ENCODE measurements at places on chromosomes 6 and 20. TPM values are rescaled to one million over a fixed set of nuclear protein-coding genes. Genes with fewer than 3 reads are reported as not detected.

Gene RAB32
- total RNA-seq = 68.0 TPM

- no peak for DNase-seq
- H3K4me1 ChIP-seq = no peaks in the 10 kb centered on the region
- H3K27ac ChIP-seq = no peak overlapping the region
- no peaks in the 10 kb centered on the region for H3K36me3 ChIP-seq
- H3K4me3 ChIP-seq = no peak overlapping the region
Measured at GRCh38 chr6:148500402-148500801, 157.8 kb downstream of the SASH1 start.

DNA sequence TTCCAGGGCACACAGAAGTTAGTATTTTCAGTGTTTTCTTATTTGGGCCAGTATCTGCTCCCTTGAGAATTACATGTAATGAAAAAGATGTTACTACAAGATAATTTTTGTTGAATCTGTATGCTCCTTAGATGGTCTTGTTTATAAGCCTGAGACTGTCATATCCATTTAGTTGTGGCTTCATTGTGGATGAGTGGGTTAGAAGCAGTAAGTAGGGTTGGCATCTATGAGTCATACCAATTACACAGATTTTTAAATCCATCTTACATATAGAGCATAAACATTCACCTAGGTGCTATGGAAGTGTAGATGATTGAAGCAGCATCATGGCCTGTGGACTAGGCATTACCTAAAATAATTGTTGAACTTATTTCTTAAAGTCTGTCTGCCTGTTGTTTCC, 13.5 kb upstream of the BAG2 start:
- no peak overlapping the region for H3K27ac ChIP-seq
- no peak for DNase-seq

Gene WFDC10B
- not detected for total RNA-seq

Gene SAMD3
- total RNA-seq = 1.7 TPM

DNA sequence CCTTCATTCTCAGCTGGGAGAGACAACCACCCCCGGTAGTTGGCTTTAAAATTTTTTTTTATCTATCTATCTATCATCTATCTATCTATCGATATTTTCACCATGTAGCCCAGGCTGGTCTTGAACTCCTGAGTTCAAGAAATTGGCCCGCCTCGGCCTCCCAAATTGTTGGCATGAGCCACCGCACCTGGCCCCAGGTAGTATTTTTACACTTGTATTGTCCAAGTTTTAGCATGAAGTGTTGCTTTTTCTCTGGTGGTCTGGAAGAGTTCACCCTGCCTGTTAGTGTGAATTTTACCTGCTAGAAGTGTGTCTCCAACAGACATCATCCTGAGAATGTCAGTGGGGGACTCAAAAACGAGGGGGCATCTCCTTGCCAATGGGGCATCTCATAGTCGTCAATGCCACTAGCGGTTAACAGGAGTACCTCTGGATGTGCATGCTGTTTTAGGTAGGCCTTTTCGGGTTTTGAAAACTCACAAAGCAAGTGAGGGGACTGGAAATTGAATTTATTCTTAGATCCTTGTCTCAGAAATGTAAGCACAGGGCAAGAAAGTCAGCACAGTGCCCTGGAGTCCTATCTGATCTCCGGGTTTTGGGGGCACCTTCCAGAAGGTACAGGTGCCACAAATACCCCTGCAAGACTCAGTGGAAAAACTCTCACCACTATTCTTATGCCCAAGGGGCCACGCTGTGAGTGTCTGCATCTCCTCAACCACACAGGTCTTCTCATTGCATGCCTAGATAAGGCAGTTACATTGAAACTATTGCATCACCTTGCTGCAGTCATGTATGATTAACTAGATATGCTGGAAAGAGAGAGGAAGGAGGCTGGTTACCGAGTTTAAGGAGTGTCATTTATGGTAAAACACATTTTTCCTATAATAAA, 37.1 kb downstream of the TNFAIP3 start:
- no peaks in the 10 kb centered on the region for H3K4me1 ChIP-seq
- H3K27me3 ChIP-seq = no peaks in the 10 kb centered on the region
- no peaks in the 10 kb centered on the region for H3K36me3 ChIP-seq

GRCh38 chr6:170102582-170103481, 188.0 kb downstream of the DLL1 start:
- no peak overlapping the region for H3K4me3 ChIP-seq
- H3K27ac ChIP-seq = no peak overlapping the region
- no peaks in the 10 kb centered on the region for H3K27me3 ChIP-seq
- H3K36me3 ChIP-seq = no peaks in the 10 kb centered on the region
- no peaks in the 10 kb centered on the region for H3K4me1 ChIP-seq

Gene HDGFL1
- total RNA-seq = not detected

DNA sequence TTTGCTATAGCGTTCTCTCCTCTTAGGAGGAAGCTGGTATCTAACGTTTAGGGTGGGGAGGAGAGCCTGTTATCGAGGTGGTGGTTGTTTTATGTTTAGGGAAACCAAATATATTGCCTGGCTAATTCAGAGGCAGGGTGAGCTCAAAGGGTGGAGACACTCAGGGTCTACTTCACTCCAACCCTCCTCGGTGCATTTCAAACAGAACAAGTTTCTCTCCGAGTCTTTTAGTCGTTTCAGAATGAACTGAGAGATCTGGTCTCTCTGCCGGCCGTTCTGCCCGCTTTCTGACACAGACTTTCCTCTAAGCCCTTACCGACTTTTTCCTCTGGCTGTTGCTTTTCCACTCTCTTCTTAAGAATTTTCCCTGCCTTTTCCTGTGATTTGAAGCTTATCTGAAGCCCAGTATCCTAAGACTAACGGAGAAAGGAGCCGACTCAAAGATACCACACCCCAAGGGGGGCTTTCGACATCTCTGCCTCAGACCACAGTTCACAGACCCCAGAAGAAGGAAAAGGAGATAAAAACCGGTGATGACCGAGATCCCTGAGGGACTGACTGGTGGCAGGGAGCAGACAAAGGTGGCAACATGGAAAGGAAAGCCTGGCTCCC, 865 bp downstream of the STK38 start:
- peak overlapping the region; percentile 95 for H3K27ac ChIP-seq
- no peaks in the 10 kb centered on the region for H3K4me1 ChIP-seq
- peak overlapping the region; percentile 80 for H3K4me3 ChIP-seq
- H3K36me3 ChIP-seq = no peaks in the 10 kb centered on the region
- peak; percentile 34 for DNase-seq

Gene BPIFA1
- total RNA-seq = not detected

DNA sequence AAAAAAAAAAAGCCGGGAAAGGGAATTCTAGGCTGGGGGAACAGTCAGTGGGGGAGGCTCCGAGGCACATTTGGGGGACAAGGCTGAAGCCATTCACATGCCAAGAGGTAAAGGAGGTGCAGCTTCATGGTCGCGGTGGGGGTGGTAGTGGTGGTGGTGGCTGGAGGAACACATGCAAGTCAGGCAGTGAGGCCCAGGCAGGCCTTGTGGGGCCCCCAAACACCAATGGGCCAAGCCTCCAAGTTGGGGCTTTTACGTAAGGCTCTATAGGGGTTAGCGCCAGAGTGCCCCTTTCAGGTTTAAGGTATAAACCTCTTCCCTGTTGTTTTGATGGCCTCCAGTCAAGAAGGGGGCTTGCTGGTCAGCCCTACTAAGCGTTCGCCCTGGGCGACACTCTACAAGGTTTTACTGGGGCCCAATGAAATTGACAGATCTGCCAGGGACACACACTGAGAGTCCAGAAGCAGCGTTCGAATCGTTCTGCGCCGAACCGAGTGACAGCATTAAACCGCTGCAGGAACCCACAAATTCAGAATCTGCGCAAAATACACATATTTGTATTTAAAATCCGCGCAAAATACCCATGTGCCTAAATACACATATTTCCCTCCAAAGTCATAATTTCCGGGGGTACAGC, 818 bp upstream of the AP5S1 start:
- H3K4me3 ChIP-seq = peak overlapping the region; percentile 53
- peak overlapping the region; percentile 91 for H3K27ac ChIP-seq
- H3K36me3 ChIP-seq = peaks cover 9% of the 10 kb centered on the region
- DNase-seq = no peak

- no peaks in the 10 kb centered on the region for H3K36me3 ChIP-seq
- DNase-seq = no peak
- H3K4me3 ChIP-seq = no peak overlapping the region
- H3K27ac ChIP-seq = no peak overlapping the region
Measured at GRCh38 chr6:38909015-38909730, 139.4 kb upstream of the GLP1R start.

GRCh38 chr6:110575925-110576463, 99.6 kb upstream of the SLC22A16 start:
- H3K4me3 ChIP-seq = no peak overlapping the region
- no peak overlapping the region for H3K27ac ChIP-seq
- no peaks in the 10 kb centered on the region for H3K4me1 ChIP-seq
- no peak for DNase-seq

- no peak overlapping the region for H3K27ac ChIP-seq
- no peaks in the 10 kb centered on the region for H3K36me3 ChIP-seq
- H3K4me3 ChIP-seq = no peak overlapping the region
- H3K27me3 ChIP-seq = no peaks in the 10 kb centered on the region
- no peaks in the 10 kb centered on the region for H3K4me1 ChIP-seq
Measured at GRCh38 chr6:159257846-159258245, 88.6 kb downstream of the FNDC1 start.

Gene TREML2
- not detected for total RNA-seq

GRCh38 chr6:56999049-56999448, 44.1 kb downstream of the BEND6 start:
- H3K4me1 ChIP-seq = no peaks in the 10 kb centered on the region
- DNase-seq = no peak
- no peaks in the 10 kb centered on the region for H3K36me3 ChIP-seq
- no peaks in the 10 kb centered on the region for H3K27me3 ChIP-seq

Gene TSPO2
- total RNA-seq = not detected

Gene TRMT6
- total RNA-seq = 10.9 TPM

- no peaks in the 10 kb centered on the region for H3K4me1 ChIP-seq
- H3K36me3 ChIP-seq = no peaks in the 10 kb centered on the region
- DNase-seq = no peak
- H3K4me3 ChIP-seq = no peak overlapping the region
- no peak overlapping the region for H3K27ac ChIP-seq
- no peaks in the 10 kb centered on the region for H3K27me3 ChIP-seq
Measured at GRCh38 chr6:80165143-80165542, 58.7 kb downstream of the BCKDHB start.

DNA sequence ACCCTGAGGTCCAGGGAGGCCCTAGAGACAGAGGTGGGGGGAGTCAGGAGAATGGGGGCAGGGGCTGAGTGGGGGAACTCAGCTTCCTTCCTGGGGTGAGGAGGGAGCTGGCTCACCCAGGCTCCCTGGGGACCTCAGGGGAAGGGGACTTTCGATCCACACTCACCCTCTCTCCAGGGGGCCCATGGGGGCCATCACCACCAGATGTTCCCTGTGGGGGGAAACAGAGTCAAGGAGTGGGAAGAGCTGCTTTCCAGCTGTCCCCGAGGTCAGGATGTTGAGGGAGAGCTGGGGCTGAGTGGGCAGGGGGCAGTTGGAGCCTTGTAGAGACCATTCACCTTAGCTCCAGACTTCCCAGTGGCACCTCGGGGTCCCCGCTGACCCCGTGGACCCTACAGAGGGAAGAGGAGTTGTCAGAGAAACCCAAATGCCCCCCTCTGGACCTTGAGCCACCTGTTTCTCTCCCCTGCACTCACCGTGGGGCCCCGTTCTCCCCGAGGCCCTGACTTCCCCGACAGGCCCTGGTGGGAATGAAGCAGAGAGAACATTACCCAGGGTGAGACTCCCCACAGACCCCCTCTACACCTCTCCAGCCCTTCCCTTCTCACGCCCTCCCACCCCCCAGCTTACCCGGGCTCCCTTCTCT, 18.6 kb downstream of the COL11A2 start:
- H3K4me3 ChIP-seq = no peak overlapping the region
- no peaks in the 10 kb centered on the region for H3K4me1 ChIP-seq
- no peaks in the 10 kb centered on the region for H3K36me3 ChIP-seq
- H3K27me3 ChIP-seq = no peaks in the 10 kb centered on the region
- H3K27ac ChIP-seq = no peak overlapping the region

DNA sequence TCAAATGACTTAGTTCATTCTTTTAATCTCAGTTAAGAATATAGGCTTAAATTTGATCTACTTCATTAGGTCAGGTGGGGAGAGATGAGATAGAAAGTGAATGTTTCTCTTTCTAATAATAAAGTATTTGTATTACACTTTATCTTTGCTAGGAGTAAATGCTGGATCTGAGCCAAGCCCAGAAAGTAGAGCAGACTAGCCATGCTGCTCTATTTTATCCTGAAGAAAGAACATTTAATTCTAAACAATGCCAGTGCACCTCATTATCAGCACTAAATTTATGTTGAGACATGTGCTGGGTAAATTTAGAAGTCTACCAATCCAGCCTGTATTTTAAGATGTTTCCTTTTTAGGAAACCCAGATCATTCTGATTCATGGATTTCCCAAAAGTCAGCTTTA, 43.5 kb downstream of the AKIRIN2 start:
- DNase-seq = no peak
- H3K4me1 ChIP-seq = no peaks in the 10 kb centered on the region
- H3K36me3 ChIP-seq = no peaks in the 10 kb centered on the region
- H3K27me3 ChIP-seq = no peaks in the 10 kb centered on the region

DNA sequence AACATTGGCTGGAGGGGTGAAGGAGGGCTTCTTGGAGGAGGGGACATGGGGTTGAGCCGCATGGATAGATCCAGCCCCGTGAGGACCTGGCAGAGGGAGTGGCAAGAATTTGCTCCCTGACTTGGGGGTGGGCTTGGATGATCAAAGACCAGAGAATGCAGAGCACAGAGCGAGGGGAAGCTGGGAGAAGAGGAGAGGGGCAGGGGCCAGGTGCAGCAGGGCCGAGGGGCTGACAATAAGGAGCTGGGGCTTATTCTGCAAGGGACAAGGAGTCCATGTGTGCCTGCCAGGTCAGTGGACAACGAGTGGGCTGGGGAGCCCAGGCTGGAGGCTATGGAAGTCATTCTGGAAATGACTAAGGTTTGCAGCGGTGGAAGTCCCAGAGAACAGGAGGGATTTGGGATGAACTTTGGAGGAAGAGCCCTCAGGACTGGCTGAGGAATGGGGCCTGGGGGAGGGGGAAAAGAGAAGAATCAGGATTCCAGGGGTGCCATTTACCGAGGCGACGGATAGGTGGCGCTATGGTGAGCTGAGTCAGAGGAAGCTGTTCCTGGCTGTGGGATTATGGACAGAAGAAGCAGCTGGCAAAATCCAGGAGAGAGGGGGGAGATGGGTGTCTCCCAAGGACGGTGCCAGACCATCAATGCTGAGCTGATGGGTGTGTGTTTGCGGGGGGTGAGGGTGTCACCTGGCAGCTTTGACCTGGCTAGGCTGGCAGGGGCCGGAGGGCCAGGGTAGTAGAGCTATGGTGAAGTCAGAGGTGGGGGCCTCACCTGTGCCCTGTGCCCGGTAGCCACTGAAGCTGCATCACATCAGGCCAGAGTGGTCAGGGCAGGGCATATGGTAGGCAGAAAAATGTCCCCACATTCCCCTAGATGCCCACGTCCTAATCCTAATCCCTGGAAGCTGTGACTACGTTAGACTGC, 7.8 kb downstream of the KCNG1 start:
- no peaks in the 10 kb centered on the region for H3K27me3 ChIP-seq
- no peaks in the 10 kb centered on the region for H3K36me3 ChIP-seq
- H3K4me1 ChIP-seq = no peaks in the 10 kb centered on the region
- no peak overlapping the region for H3K27ac ChIP-seq
- H3K4me3 ChIP-seq = no peak overlapping the region
- DNase-seq = peak; percentile 65

GRCh38 chr6:30821862-30822784, 62.2 kb upstream of the DDR1 start:
- H3K4me1 ChIP-seq = peaks cover 19% of the 10 kb centered on the region
- no peak overlapping the region for H3K4me3 ChIP-seq
